ENCODE measurements at places on chromosomes 2 and 18.

DNA sequence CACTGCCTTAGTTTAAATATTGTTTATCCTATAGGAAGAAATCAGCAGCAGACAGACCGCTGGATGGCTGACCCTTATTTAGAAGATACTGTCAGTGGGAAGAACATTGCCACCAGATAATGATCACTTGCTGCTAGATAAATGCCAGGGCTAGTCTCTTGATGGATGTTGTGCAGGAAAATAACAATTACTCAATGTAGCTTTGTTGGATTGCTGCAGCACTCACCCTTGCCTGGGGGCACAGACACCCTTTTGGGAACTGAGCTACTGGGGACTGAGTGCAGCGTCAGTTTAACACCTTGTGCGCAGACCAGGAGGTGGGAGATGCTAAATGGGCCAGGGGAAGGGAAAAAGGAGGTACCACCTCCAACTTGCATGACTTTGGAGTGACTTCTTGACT lies 64.2 kb upstream of the CAPN13 start:
- no peak for DNase-seq

DNA sequence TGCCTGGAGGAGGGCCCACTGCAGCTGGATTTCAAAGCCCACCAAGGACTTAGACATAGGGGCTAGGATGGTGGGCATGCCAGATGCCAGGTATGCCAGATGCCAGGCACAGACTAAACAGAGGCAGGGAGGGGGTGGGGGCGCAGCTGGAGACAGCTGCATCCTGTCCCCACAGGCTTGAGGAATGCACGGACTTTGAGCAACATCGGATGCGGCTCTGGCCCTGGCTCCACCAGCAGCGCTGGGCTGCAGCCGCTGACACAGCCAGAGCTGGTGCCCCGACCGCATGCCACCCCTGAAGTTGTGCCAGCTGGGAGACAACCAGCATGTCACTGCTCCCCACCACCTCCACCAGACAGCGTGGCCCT lies 39.5 kb downstream of the AQP12A start:
- no peak for DNase-seq

GRCh38 chr2:157843935-157844334 lies 32.2 kb downstream of the ACVR1 start:
- no peak for DNase-seq

DNA sequence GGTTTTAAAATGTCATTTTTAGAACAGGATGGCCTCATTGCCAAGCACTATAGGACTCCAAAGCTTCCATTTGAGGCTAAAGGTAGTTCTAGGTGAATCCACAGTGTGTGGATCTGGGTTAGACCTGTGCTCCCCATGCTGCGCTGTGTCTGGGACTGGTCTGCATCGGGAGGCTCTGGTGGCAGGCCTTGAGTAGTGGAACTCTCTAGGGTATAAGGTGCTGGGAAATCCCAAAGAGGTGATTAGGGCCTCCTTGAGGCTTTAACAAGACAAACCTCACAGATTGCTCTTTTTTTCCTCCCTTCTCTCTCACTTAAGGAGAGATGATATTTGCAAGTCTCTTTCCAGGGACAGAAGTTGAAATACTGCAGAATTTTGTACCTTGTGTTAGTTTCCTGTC lies 9.3 kb downstream of the SEC11C start:
- no peak for DNase-seq

- peak; percentile 81 for DNase-seq
Observed at GRCh38 chr2:120470041-120470965, 124.4 kb downstream of the INHBB start.

- DNase-seq: no peak
Observed at GRCh38 chr2:156800065-156800653, 364.0 kb downstream of the GPD2 start.

- DNase-seq: no peak
Observed at GRCh38 chr2:100208141-100208770, 65.9 kb upstream of the AFF3 start.

- peak; percentile 72 for DNase-seq
Observed at GRCh38 chr2:71548646-71549425, 95.5 kb downstream of the DYSF start.

GRCh38 chr2:34251578-34251977 lies 652.5 kb upstream of the FAM98A start:
- no peak for DNase-seq

GRCh38 chr2:46118656-46119371 lies 178.4 kb upstream of the EPAS1 start:
- no peak for DNase-seq

DNA sequence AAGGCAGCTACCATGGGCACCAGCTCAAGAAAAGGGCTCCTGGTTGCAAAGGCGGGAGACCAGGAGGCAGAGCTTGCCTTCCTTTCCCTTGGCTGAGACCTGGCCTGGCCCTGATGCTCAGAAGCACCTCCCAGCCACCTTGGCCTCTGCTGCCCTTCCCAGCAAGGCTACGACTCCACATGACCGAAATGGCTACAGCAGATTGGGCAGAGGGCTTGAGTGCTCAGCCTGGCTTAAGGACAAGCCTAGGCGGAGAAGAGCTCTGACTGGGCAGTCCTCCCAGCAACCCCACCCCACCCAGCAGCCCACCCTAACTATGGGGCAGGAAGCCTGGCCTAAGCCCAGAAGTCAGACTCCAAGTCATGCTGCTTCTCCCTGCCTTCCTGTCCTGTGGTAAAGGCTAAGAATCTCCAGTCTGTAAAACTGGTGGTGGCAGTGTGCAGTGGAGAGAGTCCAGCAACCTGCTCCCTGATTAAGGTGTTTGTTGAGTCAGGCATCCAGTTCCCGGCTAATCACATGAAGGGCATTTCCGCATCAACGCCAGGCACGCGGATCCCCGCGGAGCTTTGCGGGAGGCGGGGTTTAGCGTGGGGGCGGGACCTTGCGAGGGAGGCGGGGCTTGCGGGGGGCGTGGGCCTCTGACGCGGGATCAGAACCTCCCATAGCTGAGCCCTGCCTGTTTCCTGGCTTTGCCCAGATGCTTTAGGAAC lies 256.0 kb downstream of the BCL11A start:
- DNase-seq: peak; percentile 31

- DNase-seq: no peak
Observed at GRCh38 chr18:76364282-76365259, 130.5 kb downstream of the ZNF516 start.

GRCh38 chr2:203733684-203734083 lies 27.2 kb downstream of the CD28 start:
- no peak for DNase-seq

DNA sequence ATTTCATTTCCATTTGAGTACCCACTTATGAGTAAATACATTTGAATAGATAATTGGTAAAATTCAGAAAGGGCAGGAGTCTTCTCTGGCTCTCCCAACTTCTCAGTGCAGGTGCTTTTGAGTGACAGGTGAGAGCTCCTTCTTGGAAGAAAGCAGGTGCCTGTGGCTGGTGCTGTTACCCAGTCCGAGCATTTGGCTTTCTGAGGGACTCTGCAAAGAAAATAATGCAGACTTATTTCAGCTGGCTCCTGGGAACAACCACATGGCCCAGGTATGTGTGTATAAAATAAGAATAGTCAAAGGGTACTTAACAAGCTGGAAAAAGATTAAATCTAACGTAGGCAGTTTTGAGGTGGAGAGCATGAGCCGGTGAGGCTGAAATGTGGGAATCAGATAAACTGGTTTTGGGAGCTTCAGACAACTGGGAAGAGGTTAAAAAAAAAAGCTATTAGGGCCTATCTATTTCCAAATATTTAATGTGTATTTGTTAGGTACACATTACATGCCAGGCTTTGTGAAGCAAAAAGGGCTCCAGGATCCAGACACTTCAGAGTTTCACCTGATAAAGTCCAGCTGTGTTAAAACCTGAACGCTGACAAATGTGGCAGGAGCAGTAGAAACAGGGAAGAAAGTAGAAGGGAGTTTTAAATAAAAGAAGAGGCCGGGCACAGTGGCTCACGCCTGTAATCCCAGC lies 20.6 kb downstream of the ZNF236 start:
- DNase-seq: peak; percentile 36

DNA sequence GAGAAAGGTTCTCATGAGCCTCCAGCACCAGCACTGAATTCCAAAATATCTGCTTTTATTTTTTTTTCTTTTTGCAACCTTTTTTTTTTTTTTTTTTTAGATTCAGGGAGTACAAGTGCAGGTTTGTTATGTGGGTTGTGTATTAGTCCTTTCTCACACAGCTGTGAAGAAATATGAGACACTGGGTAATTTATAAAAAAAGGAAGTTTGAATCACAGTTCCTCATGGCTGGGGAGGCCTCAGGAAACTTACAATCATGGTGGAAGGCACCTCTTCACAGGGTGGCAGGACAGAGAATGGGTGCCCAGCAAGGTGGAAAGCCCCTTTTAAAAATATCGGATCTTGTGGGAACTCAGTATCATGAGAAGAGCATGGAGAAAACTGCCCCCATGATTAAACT lies 7.9 kb upstream of the TMX3 start:
- DNase-seq: no peak

GRCh38 chr2:100018341-100019193 lies 123.8 kb downstream of the AFF3 start:
- no peak for DNase-seq

DNA sequence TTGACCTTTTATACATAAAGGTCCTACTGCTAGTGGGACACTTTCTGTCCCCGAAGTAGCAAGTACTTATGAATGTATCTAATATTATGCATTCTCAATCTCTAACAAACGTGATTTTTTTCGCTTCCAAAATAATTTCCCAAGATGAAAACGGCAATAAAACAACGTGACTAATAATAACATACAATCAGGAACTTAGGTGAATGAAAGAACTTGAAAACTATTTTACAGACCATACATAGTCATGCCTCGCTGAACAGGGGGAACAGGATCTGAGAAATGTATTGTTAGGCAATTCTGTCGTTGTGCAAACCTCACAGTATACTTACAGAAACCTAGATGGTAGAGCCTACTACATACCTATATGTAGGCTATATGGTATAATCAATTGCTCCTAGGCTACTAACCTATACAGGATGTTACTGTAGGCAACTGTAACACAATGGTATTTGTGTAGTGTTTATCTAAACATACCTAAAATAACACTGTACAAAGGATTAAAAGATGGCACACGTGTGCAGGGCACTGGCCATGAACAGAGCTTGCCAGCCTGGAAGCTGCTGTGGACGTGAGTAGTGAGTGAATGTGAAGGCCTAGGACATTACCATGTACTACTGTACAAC lies 2.5 kb downstream of the RTN4 start:
- peak; percentile 41 for DNase-seq

GRCh38 chr2:3634596-3635121 lies 23.3 kb upstream of the ALLC start:
- no peak for DNase-seq

DNA sequence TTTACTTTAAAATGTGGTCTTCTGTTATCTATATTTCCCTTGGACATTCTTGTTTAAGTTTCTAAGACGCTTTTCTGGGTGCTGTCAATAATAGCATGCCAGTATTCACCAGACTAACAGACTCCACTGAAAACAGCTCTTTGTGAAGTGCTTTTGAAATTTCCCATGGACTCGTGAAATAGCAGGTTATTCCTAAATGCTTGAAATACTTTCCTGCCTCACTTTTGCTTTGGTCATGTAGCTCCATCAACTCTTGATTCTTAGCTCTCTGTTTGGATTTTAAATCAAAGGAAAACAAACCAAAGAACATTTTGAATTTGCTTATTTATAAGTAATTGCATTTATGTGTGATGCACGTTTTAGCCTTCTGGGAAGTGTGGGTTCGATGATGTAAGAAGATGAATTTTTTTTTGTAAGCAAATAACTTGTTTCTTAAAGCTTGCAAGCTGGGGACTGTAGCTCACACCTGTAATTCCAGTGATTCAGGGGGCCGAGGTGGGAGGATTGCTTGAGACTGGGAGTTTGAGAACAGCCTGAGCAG lies 147.8 kb downstream of the WDSUB1 start:
- DNase-seq: no peak

DNA sequence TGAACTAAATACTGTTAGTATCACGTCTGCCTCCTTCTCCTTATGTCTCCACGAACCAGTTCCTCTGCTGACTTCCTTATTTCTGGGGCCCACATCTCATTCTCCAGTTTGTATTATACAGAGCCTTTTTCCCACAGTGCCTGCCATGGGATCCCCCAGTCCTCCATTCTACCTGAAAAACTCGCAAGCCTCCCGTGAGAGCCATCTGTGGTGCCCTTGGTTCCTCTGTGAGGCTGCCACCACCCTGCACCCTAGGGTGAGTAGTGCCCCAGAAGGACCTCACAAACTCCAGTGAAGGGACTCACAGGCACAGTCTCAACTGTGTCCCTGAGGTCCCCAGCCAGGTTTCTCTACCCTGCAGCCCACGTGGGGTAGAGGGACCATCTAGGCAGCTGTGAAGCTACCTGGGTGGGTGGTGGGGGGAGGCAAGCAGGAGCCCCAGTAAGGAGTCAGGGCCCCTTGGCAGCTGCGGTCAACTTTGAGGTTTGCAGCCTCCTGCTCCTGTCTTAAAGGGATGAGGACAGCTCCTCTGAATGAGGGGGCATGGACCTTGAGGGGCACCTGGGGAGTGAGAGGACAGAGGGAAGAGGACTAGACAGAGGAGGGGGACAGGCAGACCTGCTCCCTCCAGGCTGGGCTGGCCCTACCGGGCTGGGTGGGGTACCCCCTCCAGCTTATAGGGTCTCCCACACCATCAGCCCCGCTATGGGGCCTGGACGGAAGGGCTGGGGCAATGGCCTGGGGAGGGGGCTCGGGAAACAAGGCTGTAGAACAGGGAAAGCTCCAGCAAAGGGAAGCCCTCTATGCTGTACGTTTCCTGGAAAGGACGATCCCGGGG lies 1.0 kb downstream of the PSTPIP2 start:
- DNase-seq: no peak

DNA sequence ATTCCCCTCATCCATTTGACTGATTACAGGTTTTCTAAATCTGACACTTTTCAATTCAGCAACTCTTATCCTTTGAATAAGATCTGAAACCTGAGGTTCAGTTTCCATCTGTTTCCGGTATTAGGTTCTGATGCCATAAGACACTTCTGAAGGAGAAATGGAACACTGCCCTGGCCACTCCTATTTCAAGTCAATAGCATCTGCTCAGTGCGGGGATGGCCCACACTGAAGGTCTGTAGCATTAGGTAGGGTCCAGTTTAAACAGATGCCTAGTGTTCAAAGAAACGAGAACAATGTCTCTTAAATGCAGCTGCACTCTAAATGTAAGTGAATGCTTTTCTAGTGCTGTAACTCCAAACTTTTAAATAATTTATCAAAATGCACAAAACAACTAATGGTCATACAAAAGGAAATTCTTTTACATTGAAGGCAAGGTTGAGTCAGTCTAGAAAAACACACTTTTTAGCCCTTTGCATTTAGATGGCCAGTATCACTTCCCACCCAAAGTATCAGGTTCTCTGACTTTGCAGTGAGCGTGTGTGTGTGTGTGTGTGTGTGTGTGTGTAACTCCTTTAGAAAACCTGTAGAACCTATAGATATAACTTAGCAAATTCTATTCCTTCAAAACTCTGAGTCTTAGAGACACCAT lies 78.2 kb downstream of the STK39 start:
- DNase-seq: no peak

GRCh38 chr2:174334781-174335251 lies at the start of gene SP9:
Gene SP9, plus strand, starts transcription at chr2:174334954. Its CDS starts 139 bp downstream, at chr2:174335093.
- no peak for DNase-seq

- DNase-seq: peak; percentile 41
Observed at GRCh38 chr18:36828157-36828629, 609 bp downstream of the TPGS2 start.

Data from body of pancreas (tissue), 4 donors.